Gastrocnemius medialis (tissue), 4 donors: ENCODE measurements at places on chromosomes 2 and 18. TPM values are rescaled to one million over a fixed set of nuclear protein-coding genes. Genes with fewer than 3 reads are reported as not detected.

The TRABD2A gene
- 0.68 TPM for total RNA-seq

- no peaks in the 10 kb centered on the region for H3K27me3 ChIP-seq
- H3K27ac ChIP-seq = no peak overlapping the region
- H3K4me3 ChIP-seq = no peak overlapping the region
- no peaks in the 10 kb centered on the region for H3K36me3 ChIP-seq
Measured at GRCh38 chr2:19158896-19159295, 199.5 kb downstream of the OSR1 start.

The ANKRD62 gene
- total RNA-seq = not detected

DNA sequence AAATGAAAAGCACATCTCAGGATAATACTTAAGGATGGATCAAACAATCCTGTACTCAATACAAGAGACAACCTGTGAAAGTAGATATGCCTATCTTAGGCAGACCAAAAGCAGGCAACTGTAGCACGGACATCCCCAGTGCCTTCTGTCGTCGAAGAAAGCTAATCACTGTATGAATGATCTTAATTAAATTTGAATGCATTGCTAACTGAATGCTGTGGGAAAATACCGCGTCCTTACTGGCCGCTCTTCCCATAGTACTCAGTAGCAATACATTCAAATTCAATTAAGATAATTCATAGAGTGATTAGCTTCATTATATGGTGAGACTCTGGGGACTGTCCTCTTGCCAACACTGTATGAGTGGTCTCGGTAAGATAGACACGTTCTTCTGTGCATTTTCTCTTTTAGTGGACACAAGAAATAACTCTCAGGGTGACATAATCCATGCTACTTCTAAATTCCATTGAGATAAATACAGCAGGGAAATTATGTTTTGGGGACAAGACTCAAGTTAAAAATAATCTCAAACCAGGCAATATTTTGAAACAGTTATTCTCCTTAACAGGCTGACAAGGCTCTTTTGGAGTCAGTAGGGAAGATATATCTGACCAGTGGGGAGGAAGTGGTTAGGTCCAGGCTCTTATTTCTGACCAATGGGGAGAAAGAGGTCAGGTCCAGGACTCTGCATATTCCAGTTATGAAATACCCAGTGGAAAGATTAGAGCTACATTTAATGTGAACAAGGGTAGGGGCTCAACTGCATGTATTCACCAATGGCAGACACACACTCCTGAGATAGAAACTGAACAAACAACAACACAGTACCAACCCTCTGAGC is 97.3 kb downstream of the DOCK10 start:
- H3K27me3 ChIP-seq = no peaks in the 10 kb centered on the region
- H3K4me1 ChIP-seq = no peaks in the 10 kb centered on the region
- DNase-seq = no peak
- no peak overlapping the region for H3K27ac ChIP-seq
- H3K4me3 ChIP-seq = no peak overlapping the region
- H3K36me3 ChIP-seq = no peaks in the 10 kb centered on the region

DNA sequence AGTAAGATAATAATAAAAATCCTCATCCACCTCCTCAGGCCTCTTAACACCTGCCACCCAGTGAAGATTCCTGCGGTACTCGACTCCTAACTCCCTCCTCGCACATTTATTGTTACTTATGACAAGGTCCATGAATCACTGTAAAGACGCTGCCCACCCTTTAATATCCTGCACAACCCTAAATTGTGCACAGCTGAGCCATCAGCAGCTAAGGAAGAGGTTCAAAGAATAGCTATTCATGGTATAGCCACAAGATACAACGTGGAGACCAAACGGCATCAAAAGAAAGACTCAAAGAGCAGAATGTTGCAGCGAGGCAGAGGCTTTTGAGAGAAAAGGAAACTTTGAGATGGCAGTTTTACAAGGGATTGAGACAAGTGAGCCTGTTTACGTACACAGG is 266.3 kb downstream of the SATB2 start:
- no peak overlapping the region for H3K4me3 ChIP-seq
- H3K27ac ChIP-seq = no peak overlapping the region

DNA sequence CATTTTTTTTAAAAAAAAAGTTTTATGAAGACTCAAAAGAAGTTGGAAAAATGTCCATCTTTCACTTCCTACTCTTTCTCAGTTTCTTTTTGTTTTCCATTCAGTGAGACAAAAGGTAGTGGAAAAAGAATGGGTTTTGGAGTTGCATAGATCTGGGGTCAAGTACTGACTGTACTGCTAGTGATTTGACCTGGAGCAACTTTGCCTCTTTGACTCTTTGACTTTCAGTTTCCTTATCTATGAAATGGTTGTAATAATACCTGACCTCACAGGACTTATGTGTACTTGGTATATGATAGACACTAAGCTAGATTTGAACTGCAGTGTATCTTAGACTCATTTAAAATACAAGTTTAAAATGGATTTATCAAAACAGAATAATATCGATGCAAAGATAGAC is 3.5 kb upstream of the KCNE4 start:
- no peaks in the 10 kb centered on the region for H3K36me3 ChIP-seq
- DNase-seq = no peak
- peaks cover 21% of the 10 kb centered on the region for H3K27me3 ChIP-seq
- no peaks in the 10 kb centered on the region for H3K4me1 ChIP-seq
- no peak overlapping the region for H3K27ac ChIP-seq

The DAW1 gene
- not detected for total RNA-seq
